ENCODE measurements at places on chromosomes 4 and X.

DNA sequence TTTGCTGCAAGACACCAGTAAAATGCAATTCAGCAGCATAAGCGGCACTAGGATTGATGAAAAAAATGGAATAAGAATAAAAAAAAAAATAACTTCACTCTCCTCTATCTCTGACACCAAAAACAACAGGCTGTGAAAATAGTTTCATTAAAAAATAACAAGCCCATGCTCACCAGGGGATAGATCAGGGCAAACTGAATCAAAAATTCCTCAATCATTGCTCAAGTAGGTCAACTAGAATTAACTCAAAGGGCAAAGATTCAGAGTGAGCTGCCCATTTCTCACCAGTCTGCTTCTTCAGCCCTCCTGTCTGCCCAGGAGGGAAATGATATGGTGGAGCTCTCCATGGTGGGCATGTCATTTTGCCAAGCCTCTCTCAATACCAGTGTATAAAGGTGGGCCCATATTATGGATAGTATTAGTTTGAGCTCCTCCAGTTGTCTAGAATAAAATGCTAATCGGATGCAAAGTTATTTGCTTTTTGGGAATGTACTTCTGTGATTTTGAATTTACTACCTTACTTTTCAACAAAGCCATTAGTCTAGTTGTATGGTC, 153.9 kb downstream of the UNC5C start:
- no peak for DNase-seq

DNA sequence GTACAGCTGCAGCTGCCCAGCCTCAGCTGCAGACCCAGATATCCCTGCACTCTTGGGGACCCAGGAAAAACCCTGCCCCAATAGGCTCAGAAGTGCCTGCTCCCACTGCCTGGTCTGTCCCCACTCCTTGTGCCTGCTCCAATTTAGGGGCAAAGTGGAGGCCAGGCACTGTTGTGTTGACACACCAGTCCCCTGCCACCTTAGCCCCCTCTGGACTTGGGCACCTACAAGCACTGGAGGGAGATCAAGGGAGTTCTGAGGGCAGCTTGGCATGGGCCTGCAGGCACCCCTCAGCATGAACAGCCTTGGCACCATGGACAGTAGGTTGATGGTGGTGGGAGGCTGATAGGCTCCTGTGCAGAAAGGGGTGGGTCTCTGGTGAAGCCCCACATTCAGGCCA, 2020.8 kb upstream of the ADGRL3 start:
- DNase-seq, result no peak

DNA sequence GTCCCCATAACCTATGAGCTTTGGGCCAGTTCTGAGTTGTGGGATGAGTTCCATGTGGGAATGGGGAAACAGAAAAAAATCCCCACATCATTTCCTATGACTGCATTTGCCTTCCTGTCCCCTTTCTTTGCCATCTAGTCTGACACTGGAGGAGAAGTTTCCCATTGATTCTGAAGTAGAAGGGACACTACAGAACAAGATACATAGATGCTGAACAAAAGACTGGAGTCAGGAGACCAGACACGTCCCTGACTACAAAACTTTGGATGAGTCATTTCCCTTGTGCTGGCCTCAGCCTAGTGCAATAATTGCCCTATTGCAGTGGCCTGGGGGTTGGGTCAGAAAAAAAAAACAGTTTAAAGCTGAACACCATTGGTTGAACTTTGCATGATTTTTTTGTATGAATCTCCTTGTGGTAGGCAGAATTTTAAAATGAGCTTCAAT, 22.1 kb downstream of the BEX3 start:
- DNase-seq, result no peak

DNA sequence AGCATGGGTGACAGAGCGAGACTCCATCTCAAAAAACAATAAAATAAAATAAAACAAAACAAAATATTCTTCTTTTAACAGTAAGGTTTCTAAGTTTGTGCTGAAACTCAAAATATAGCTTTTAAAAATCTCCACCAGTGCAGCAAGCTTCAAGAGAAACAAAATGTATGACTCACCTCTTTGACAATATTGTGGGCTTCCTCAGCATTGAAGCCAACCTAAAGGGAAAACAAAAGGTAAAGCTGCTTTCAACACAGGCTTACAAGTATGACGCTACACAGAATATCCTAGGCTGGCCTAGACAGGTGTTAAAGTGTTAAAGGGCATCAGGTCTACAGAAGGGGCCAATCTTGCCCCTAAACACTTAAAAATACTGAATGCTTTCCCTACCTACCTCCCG, 1.2 kb downstream of the DYNLT3 start:
- no peak for DNase-seq

DNA sequence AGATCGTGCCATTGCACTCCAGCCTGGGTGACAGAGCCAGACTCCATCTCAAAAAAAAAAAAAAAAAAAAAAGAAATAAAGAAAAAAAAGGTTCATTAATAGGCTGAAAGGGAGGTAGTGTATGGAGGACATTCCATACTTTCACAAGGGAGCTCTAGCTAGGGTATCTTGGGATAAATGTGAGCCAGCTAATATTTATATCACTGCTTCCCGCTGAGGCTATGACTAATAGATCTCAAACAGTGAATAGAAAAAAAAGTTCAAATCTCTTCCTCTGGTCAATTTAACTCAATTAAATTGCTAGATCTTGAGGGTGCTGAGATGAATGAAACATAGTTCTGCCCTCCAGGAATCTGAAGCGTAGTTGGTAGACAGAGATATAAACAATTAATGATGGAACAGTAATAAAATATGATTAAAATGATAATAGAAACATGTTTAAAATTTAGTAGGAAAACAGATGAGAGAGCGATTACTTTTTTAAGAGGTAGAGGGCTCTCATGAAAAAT, 55.7 kb upstream of the SHISA3 start:
- DNase-seq, result no peak

All from activated CD4-positive, alpha-beta T cell treated with anti-CD3 and anti-CD28 coated beads, Interleukin-2, amount 50 U/mL, for 24 hours (primary cell).